ENCODE measurements at places on chromosomes 7 and 10. TPM values are rescaled to one million over a fixed set of nuclear protein-coding genes. Genes with fewer than 3 reads are reported as not detected.

DNA sequence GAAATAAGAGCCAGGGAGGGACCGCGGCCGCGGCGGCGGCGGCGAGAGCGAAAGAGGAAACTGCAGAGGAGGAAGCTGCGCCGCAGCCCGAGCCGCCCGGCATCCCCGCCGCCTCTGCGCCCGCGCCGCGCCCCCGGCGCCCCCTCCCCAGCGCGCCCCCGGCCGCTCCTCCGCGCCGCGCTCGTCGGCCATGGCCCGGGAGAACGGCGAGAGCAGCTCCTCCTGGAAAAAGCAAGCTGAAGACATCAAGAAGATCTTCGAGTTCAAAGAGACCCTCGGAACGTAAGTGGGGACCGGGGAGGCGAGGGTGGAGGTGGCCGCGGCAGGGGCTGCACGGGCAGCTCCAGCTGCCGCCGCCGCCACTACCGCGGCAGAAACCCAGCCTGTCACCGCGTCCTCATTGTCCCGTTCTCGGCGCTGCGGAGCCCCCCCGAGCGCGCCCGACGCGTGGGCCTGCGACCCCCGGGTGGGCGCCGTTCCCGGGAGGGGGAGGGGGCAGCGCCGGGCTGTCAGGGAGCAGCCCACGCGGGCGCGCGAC lies 351 bp downstream of the CAMK1D start:
- no peak for DNase-seq

The C7orf33 gene
- not detected for polyA plus RNA-seq

- DNase-seq, result peak; percentile 13
Observed at GRCh38 chr7:43204081-43204480, 91.6 kb downstream of the HECW1 start.

The ERV3-1 gene
- polyA plus RNA-seq, result 7.0 TPM

- DNase-seq, result no peak
Observed at GRCh38 chr10:110723224-110723891, 79.2 kb downstream of the RBM20 start.

GRCh38 chr10:75469006-75469616 lies 37.7 kb downstream of the LRMDA start:
- DNase-seq, result peak; percentile 59

GRCh38 chr7:31408140-31408729 lies 67.7 kb upstream of the NEUROD6 start:
- DNase-seq, result peak; percentile 94

DNA sequence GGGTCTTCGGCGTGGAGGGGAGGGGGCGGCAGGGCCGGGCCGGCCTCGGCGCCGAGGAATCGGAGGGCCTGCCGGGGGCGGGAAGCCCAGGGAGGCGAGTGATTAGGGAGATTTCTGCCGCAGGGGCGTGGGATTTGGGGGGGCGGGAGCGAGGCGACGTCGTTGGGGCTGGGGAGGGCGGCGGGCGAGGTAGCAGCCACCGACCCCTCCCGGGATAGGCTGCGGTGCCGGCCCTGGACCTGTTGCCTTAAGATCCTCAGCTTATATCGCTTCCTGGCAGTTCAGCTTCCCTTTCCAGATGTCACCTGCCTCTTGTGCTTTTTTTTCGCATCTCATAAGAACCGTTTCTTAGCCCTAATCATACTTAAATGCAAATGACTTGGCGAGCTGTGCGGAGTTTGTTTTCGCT lies 655 bp downstream of the LMTK2 start:
- DNase-seq, result peak; percentile 19

- DNase-seq, result no peak
Observed at GRCh38 chr10:59433720-59434428, 71.5 kb upstream of the FAM13C start.

The TRPV5 gene
- not detected for polyA plus RNA-seq

DNA sequence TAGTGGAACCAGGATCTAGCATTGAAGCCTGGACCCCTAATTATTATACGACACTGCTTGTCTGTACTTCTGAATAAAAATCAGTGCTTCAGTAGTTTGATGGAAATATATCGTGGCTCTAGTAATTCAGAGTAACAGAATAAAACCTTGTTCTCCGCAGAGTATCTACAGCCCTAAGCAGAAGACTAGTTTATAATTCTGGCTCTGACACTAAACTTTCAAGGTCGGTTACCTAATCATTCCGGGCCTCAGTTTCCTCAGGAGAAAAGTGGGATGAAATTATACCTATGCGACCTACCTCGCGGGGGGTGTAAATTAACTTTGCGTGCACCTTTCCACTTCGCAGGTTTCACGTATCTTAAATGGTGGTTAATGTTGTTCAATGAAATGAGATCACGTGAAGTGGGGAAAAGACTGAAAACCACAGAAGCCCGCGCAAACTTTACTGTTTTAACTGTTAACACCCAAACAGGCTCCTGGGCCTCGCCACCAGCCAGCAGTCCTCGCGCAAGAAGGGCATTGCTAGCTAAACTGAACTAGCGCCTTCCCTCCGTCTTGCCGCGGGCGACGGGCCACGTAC lies 615 bp downstream of the THAP5 start:
- DNase-seq, result peak; percentile 6

- peak; percentile 50 for DNase-seq
Observed at GRCh38 chr7:45574669-45575500, 717 bp downstream of the ADCY1 start.
